AG08395 (cell line): ENCODE measurements at places on chromosomes 16 and 17.

- DNase-seq = no peak
Observed at GRCh38 chr16:2968368-2968737, 795 bp upstream of the PAQR4 start.

- no peak for DNase-seq
Observed at GRCh38 chr16:78607465-78607864, 508.0 kb downstream of the WWOX start.

DNA sequence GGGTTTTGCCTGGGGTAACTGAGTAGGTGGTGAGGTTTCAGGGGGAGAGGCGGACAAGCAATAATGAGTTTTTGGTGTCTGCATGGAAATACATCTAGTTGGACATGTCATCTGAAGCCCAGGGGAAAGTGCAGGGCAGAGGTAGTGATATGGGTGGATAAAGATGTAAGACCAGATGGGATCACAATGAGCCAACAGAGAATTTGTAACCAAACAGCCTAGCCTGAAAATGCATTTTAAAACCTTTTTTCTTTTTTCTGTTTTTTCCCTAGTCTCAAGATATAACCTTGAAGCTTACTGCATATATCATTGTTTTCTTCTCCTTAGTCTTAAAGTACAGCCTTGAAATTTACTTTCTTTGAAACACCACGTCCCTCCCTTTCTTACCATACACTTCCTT lies 3.7 kb upstream of the ZNF19 start:
- no peak for DNase-seq

- DNase-seq = peak; percentile 33
Observed at GRCh38 chr17:48561884-48562810, 16.0 kb downstream of the HOXB4 start.

DNA sequence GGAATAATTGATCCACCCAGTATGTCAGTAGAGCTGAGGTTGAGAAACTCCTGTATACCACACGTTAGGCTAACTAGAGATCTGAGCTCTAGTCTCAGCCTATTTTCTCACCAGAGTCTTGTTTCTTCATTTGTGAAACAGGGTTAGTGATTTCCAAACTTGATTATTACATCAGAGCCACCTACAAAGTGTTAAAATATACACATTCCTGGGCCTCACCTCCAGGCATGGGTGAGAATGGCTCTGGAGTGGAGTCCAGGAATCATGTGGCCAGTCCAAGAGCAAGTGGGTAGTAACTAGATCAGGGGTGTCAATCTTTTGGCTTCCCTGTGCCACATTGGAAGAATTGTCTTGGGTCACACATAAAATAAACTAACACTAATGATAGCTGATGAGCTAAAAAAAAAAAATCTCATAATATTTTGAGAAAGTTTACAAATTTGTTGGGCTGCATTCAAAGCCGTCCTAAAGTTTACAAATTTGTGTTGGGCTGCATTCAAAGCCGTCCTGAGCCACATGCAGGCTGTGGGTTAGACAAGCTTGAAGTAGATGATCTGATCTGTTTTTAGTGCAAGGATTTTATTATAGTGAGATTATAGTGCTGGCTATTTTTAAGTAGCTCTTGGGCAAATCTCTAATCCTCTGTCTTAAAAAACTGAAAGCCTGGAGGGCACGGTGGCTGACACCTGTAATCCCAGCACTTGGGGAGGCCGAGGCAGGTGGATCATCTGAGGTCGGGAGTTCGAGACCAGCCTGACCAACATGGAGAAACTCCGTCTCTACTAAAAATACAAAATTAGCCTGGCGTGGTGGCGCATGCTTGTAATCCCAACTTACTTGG lies 20.4 kb downstream of the PRCD start:
- DNase-seq = no peak

GRCh38 chr16:17302620-17303019 lies 168.1 kb downstream of the XYLT1 start:
- DNase-seq = peak; percentile 38

DNA sequence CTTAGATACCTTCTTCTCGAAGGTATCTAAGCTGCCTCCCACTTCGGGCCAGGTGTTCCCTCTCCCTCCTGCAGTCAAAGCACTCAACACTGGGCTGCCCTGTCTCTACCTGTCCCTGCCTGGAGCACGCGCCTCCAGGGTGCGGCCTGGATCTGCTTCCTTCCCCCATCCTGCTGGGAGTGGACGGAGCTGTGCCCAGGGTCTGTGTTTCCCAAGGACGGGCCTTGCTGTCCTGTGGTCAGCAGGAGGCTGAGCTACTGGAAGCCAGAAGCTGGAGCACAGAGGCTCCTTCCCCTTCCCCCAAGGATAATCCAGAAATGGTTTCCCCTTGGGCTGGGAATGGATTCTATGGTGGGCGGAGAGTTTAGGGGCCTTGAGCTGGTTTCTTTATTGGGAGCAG lies 16.7 kb downstream of the LLGL2 start:
- DNase-seq = no peak

DNA sequence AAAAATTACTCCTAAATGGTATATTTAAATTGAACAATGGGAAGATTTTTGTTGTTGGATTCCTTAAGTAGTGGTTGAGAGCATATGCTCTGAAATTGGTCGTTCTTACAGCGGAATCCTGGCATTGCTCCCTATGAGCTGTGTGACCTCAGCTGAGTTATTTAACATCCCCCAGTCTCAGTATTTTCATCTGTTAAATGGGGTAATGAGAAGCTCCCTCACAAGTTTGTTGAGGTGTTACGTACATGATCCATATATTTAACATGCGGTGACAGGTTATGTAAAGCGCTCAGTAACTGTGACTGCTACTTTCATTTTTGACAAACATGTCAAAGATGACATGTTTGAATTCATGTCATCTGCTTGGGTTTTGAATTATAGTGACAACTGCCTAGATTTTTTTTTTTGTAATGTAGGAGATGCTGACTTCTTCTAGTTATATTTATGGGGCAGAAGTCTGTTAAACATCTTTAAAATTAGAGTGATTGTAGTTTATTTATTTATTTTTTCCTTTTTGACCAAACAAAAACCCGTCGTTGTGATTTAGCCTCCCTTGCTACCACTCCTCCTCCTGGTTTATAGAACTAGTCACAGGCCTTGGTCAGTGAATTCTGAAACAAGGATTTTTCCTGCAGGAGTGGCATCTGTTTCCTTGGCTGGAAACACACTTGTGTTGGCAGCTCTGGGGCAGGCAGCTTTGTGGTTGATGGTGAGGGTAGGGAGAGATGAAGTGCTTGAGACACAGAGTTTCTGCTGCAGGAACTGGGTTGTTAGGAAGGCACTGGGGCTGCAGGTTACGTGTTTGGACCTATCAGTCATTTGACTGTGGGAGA lies 268.8 kb downstream of the SNX29 start:
- DNase-seq = no peak

- DNase-seq = peak; percentile 70
Observed at GRCh38 chr17:27323538-27324215, 29.8 kb downstream of the WSB1 start.

DNA sequence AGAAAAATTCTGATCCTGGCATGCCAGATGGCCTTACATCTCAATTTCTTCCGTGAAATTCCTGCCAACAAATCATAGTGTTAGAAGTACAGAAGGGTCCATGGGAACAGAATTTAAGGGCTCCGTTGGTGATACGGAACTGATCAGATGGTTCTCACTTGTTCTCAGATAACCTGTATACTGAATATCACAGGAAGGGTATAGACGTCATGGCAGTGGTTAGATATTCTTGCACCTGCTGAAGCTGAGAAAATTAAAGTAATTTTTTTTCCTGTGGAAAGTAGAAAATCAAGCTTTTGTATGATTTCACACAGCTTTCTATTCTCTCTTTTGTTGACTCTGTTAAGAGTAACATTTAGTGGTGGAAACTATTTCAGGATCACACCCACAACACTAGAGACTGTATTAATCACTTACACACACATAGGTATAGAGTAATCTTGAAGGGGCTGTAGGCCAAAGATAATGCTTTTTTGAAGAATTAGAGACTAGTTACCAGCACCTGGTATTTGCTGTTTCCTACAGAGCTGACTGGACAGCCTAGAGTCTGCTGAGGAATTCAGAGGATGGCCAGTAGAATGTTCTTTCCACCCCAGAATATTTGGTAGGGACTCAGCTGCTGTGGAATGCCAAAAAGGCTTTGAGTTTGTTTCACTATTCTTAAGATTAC lies 7.5 kb downstream of the TENT4B start:
- DNase-seq = peak; percentile 61

- DNase-seq = peak; percentile 69
Observed at GRCh38 chr17:79749156-79749815, 18.5 kb downstream of the ENPP7 start.

GRCh38 chr17:69547947-69548346 lies 133.4 kb downstream of the MAP2K6 start:
- DNase-seq = no peak

DNA sequence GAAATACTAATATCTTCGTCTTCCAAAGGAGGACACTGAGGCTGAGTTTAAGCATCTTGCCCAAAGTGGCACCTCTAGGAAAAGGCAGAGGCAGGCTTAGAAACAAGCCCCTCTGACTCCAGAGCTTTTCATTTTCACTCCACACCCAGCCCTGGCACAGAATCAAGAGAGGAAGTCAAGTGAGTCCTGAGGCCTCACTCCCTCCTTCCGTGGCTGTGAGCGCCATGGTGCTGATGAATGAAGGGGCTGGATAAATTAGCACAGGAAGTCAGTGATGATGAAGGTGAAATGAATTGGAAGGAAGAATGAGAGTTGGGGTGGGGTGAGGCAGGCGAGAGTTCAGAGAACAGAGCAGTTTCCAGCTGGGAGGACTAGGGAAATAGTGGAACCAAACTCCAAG lies 179.3 kb downstream of the TMEM132E start:
- DNase-seq = no peak

DNA sequence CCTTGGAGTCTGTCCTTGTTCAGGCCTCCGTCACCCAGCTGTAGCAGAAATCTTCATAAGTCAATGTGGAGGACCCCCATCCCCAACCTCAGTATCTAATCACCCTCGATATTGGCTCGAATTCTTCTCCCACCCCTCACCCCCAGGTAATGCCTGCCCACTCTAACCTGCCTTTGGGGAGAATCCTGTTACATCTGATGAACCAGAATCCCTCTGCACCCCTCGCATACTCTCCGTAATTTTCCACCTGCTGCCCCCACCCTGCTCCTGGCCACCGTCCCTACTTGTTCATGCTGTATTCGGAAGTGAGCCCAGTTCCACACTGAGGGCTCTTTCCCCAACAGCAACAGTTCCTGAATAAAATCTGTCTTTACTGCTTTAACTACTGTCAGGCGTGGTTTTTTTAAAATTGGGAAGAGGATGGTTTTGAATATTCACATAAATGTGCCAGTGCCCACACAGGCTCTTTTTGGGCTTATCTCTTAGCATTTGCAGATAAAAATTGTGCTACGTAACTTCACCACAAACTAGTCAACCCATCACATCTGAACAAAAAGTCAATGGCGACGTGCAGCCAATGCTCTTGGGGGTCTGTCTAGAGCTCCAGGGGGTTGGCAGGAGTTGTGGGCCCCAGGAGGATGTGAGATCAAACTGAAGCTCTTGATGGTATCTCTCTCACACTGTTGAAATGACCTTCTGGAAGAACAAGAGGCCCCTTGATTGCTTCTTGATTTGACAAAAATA lies 73.7 kb downstream of the NETO2 start:
- no peak for DNase-seq
